ENCODE measurements at places on chromosomes 7 and 10. TPM values are rescaled to one million over a fixed set of nuclear protein-coding genes. Genes with fewer than 3 reads are reported as not detected.

PRR15 gene
- polyA plus RNA-seq: not detected

MNX1 gene
- polyA plus RNA-seq: 0.09 TPM

- DNase-seq: no peak
Measured at GRCh38 chr10:88582411-88582805, 710 bp downstream of the RNLS start.

CYP3A5 gene
- polyA plus RNA-seq: 1.0 TPM

DNA sequence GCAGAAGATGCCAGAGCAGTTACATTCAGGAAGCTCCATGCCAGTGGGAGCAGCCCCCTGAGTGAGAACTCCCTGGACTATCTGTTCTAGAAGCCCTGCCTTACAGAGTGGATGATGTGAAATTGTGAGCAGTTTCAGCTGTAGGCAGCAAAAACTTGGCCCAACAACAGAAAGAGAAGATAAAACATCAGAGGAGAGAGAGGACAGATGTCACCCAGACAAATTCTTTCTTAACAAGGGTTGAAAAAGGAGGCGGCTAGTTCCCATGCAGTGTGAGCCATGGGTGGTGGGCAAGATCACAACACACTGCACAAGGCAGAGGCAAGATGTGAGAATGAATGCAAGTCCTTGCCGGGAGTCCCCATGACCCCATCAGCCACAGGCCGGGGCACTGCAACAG is 46.6 kb upstream of the FXYD4 start:
- no peak for DNase-seq

- DNase-seq: no peak
Measured at GRCh38 chr7:91280185-91280584, 16.0 kb downstream of the FZD1 start.

Data from hindlimb muscle (tissue), 1 donor.